CD4-positive, alpha-beta T cell treated with Interleukin-2 at 100 ng/mL for 4 hours (primary cell): ENCODE measurements at places on chromosomes 13 and 19.

- DNase-seq = no peak
Observed at GRCh38 chr19:53912653-53913052, 3.6 kb downstream of the CACNG7 start.

- no peak for DNase-seq
Observed at GRCh38 chr19:11323601-11324078, 15.8 kb downstream of the RAB3D start.

- DNase-seq = no peak
Observed at GRCh38 chr13:59771272-59771671, 392.5 kb downstream of the DIAPH3 start.

GRCh38 chr19:35328851-35329285, at the start of gene CD22:
CD22 (plus strand) TSS chr19:35329187; CDS start chr19:35332041, 2,854 bp downstream.
- DNase-seq = no peak

- DNase-seq = no peak
Observed at GRCh38 chr13:98755729-98756128, 3.3 kb upstream of the SLC15A1 start.

GRCh38 chr19:9857076-9857721, 22.1 kb downstream of the PIN1 start:
- no peak for DNase-seq
